WTC11 (cell line): ENCODE measurements at places on chromosomes 11 and 22. TPM values are rescaled to one million over a fixed set of nuclear protein-coding genes. Genes with fewer than 3 reads are reported as not detected.

DNA sequence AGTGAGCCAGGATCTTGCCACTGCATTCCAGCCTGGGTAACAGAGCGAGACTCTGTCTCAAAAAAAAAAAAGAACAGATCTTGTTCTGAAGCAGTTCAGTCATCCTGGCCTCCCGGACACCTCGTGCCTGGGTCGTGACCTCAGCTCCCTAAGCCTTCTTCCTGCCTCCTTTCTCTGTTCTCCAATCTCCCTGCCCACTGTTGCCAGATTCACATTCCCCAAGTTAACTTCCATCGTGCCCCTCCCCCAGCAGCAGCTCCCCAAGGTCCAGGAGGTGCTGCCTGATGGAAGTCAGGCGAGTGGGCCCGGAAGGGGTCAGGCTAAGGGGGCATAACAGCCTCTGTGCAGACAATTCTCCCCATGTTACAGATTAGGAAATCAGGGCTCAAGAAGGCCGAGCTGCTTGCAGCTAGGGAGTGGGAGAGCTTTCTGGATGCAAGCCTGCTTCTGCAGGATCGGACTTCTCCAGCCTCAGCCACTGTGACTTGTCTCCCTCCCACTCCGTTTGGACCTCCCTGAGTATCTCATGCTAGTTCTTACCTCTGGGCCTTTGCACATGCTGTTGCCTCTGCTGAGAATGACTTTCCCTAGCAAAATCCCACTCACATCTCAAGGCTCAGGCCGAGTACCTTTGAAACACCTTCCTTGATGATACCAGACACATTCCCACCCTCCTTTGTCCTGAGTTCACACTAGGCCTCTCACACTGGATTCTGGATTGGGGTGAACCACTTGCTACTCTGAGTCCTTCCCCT, 14.3 kb upstream of the TMEM184B start:
- H3K27me3 ChIP-seq, result no peaks in the 10 kb centered on the region; the same call in 1 of the 2 replicates
- H3K4me3 ChIP-seq, result no peak overlapping the region
- DNase-seq, result no peak
- peaks cover 7% of the 10 kb centered on the region for H3K36me3 ChIP-seq
- peak overlapping the region; percentile 82 for H3K27ac ChIP-seq

- no peak for DNase-seq
- H3K27me3 ChIP-seq, result no peaks in the 10 kb centered on the region
- H3K4me1 ChIP-seq, result peaks cover 28% of the 10 kb centered on the region
These were observed 108.3 kb downstream of the SWAP70 start for GRCh38 chr11:9772218-9772617.

DNA sequence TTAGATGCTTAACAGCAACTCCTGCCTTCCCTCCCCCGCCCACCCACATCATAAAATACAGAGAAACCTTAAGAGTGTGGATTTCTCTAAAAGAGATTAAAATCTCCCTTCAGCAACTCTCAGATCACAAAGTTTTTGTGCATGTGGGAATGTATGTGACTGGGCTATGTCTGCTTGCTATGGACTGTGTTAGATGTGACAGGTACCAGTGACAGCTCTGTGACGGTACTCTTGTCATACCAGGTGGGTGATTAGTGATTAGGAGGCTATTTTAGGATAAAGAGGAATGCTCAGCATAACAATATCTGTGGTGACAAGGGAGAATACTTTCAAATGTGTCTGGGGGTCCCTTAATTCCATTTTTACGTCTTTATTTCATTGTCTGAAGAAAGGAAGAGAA, 60.2 kb downstream of the SYT9 start:
- H3K4me1 ChIP-seq, result peaks cover 22% of the 10 kb centered on the region
- H3K4me3 ChIP-seq, result no peak overlapping the region
- no peak overlapping the region for H3K27ac ChIP-seq
- DNase-seq, result no peak

- peaks cover 8% of the 10 kb centered on the region for H3K4me1 ChIP-seq
- DNase-seq, result no peak
- H3K27me3 ChIP-seq, result no peaks in the 10 kb centered on the region
- H3K36me3 ChIP-seq, result no peaks in the 10 kb centered on the region
- no peak overlapping the region for H3K4me3 ChIP-seq
These were observed 8.6 kb downstream of the LRRC32 start for GRCh38 chr11:76661834-76662434.

GRCh38 chr22:19696504-19697276, 17.6 kb upstream of the SEPTIN5 start:
- no peak for DNase-seq
- no peak overlapping the region for H3K4me3 ChIP-seq
- peaks cover 4% of the 10 kb centered on the region; the same call in 1 of the 2 replicates for H3K27me3 ChIP-seq

MAML2 gene
- total RNA-seq, result 5.1 to 8.1 TPM (median 5.2 TPM) in 3 replicates
